ENCODE measurements at places on chromosomes 5 and 9.

- DNase-seq = no peak
Measured at GRCh38 chr9:20838218-20838617, 154.2 kb downstream of the FOCAD start.

GRCh38 chr5:15008476-15008875 is 136.9 kb upstream of the ANKH start:
- peak; percentile 92 for DNase-seq

GRCh38 chr5:149680810-149681221 is 49.3 kb upstream of the PPARGC1B start:
- peak; percentile 62 for DNase-seq

GRCh38 chr5:168285696-168286095 is 5.7 kb upstream of the WWC1 start:
- DNase-seq = no peak

DNA sequence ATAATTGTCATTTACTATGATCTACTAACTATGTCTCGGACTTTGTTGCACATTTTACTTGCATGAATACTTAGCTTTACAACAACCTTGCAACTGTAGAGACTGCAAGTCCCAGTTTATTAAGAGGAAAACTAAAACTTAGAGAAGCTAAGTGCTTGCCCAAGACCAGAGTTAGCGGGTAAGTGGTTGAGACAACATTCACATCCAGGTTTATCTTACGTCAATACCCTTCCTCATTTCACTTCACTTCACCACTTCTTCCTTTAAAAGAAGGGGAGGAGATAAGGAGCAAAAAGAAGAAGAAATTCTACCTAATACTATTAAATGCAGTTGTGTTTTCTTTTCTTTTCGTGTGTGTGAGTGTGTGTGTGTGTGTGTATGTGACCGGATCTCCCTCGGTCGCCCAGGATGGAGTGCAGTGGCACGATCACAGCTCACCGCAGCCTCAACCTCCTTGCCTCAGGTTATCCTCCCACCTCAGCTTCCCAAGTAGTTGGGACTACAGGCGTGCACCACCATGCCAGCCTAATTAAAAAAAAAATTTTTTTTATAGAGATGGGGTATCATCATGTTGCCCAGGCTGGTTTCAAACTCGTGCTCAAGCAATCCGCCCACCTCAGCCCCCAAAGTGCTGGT is 37.4 kb downstream of the MEGF9 start:
- DNase-seq = no peak

GRCh38 chr9:136075134-136075841 is 19.8 kb downstream of the NACC2 start:
- peak; percentile 49 for DNase-seq

DNA sequence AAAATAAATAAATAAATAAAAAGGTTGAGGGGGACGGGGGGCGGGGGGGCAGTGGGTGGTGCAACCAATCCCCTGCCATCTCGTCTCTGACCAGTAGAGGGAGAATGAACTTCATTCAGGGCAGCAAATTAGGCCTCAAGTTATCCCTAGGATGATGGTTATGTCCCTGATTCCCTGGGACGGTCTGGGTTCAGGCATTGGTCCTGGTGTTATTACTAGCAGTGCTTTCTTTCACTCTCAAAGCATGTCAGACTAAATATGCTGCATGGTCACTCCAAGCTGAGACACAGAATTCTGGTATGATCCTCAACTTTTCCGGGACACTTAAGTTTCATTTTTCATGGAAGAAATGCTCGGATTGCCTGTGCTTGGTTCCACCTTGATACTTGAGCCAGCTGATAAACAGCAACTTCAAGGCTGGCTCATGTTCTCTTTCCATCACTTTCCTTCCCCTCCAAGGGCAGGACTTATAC is 59.4 kb downstream of the DAP start:
- no peak for DNase-seq

DNA sequence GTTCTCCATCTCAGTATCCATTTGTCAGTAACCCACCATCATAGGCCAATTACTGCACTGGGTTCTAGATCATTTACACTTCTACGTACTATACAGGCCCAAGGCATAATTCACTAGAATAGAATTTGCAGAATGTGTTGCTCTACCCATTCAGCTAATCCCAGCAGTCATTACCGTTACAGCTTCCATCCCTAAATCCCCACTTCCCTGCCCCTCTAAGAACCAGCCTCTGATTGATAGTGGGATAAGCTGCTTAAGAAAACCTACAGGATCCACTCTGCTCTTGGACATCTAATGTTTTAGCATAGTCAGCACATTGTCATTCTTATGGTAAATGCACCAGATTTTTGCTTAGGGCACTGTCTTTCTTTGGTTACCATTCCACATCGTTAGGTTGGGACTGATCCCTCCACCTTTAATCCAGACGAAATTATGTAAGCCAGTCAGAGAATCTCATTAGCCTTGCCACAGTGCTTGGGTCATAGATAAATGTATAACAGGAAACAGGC is 39.3 kb upstream of the CHD1 start:
- DNase-seq = no peak
